Mammary epithelial cell (primary cell): ENCODE measurements at places on chromosomes 6 and 20. TPM values are rescaled to one million over a fixed set of nuclear protein-coding genes. Genes with fewer than 3 reads are reported as not detected.

The NNAT gene
- total RNA-seq: 1.4 and 3.3 TPM in 2 replicates

The POPDC3 gene
- 9.7 and 14.4 TPM in 2 replicates for total RNA-seq

The HLA-DOB gene
- 3.8 and 5.5 TPM in 2 replicates for total RNA-seq

The CUL7 gene
- total RNA-seq: 21.5 and 24.5 TPM in 2 replicates

The EZR gene
- total RNA-seq: 240 and 275 TPM in 2 replicates

The ADGRG6 gene
- 23.5 TPM for total RNA-seq
